ENCODE measurements at places on chromosomes 2 and 18. TPM values are rescaled to one million over a fixed set of nuclear protein-coding genes. Genes with fewer than 3 reads are reported as not detected.

GRCh38 chr2:218871345-218872302, 9.0 kb upstream of the WNT10A start:
- no peak for DNase-seq

DNA sequence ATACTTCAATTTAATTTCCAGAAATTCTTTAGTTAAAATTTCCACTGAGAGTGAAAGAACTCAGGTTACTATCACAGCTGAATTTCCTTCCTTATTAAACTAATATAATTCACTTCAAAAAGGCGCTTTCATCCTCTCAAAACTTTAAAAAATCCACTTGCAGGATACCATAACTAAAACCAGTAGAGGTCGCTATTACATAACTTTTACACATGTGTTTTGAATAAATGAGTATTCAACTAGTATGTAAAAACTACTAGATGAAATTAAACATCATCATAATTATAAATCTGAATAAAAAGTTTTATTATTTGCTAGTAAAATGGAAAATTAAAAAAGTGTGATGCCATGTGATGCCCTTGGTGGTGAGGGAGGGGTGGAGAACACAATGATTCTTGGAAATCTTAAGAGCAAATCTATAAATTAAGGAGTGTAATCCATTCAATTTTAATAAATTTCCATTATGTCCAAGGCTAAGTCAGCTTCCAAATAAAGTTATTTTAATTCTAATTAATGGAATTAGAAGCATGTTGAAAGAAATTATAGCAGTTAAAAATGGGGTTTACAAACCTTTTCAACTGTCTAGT, 61.4 kb downstream of the SOS1 start:
- peak; percentile 41 for DNase-seq

DNA sequence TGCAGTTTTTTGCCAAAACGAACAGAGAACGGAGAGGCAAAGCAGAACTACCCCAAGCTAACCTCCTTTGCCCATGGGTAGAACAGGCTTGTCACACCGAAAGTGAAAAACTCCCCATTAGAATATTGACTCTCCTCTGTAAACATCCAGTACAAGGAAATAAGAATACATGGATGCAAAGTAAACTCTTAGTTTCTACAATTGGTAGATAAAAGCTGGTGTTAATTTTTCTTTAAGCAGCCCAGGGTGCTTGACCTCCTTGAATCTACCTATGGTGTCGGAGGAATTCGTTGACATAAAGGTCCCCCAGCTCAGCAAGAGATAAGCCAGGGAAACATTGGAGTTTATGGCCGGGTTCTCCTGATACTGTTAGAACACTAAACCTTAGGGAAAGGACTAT, 48.4 kb upstream of the DSG1 start:
- DNase-seq = no peak

- no peak for DNase-seq
These were observed 4.2 kb downstream of the SFT2D3 start for GRCh38 chr2:127705391-127706065.

TRPM8 gene
- 0.54 TPM for total RNA-seq

DHRS9 gene
- total RNA-seq = 0.64 TPM

- no peak for DNase-seq
These were observed 237.5 kb downstream of the LOXHD1 start for GRCh38 chr18:46419391-46420141.

All from cerebellum (tissue), 4 donors.